Stimulated activated CD8-positive, alpha-beta memory T cell treated with anti-CD3 and anti-CD28 coated beads, Interleukin-15, amount 100 ng/mL, for 4 hours (primary cell): ENCODE measurements at places on chromosomes 6 and 20.

DNA sequence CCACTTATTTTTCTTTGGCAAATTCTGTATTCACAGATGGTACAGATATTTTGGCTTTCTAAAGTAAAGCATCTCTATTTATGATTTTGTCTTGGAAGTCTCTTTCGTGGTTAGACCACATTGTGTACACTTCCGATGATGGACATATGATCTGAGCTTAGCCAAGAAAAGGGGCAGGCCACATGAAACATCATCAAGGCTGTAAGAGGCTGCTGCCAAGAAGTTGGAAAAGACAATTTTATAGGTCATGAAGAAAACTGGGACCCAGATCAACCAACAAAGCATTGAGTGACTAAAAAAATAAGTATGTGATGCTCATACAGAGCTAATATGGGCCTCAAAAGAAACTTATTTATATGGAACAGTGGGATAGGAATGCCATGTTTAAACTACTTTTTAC, 266.4 kb downstream of the HAO1 start:
- no peak for DNase-seq

- no peak for DNase-seq
Measured at GRCh38 chr20:51388227-51388626, 154.3 kb downstream of the NFATC2 start.

DNA sequence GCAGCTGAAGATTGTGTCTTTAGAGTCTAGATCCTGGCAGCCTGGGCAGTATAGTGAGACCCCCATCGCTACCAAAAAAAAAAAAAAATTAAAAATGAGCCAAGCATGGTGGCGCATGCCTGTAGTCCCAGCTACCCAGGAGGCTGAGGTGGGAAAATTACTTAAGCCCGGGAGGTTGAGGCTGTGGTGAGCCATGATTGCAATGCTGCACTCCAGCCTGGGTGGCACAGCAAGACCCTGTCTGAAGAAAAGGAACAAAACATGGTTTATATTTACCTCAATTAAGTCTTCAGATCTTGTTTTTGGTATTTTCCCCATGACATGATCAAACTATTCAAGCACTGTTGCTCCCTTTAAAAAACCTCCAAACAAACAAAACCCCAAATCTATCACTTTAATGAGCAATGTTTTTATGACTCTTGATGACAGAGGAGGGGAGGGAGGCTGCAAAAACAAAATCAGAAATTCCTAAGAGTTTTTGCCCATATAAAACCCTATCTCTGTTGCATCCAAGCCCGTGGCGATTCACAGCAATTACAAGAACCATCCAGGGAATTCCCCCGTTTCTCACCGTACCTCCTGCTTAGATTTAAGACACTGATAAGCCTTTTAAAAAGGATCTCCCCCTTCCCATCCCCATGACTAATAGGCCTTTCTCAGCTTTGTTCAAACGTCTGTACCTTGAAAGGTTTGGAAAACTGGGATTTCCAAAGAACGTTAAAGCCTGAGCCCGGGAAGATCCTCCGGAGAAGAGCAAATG, 259.9 kb downstream of the BMP7 start:
- DNase-seq = no peak

DNA sequence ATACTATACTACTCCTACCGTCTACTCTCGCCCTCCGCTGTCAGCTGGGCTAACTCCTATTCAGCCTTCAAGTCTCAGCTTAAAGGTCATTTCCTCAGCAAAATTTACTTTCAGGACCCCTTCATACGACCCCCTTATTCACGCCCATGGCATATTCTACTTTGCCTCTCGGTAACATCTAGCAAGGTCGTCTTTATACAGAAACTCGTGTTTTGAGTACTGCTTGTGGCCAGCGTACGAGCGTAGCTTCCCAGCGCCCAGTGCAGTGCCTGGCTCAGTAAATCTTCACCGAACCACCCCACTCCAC, 546 bp downstream of the CRNKL1 start:
- no peak for DNase-seq

- no peak for DNase-seq
Measured at GRCh38 chr6:124684621-124685020, 277.6 kb upstream of the RNF217 start.

GRCh38 chr6:146679386-146679785, 80.6 kb downstream of the ADGB start:
- DNase-seq = no peak

GRCh38 chr6:72422171-72422570, 199.7 kb upstream of the KCNQ5 start:
- DNase-seq = no peak

- no peak for DNase-seq
Measured at GRCh38 chr20:48467622-48468021, 360.2 kb downstream of the PREX1 start.

- DNase-seq = no peak
Measured at GRCh38 chr6:87395431-87395830, 12.3 kb upstream of the CFAP206 start.

- DNase-seq = no peak
Measured at GRCh38 chr6:89087881-89088280, 7.3 kb downstream of the PNRC1 start.

- no peak for DNase-seq
Measured at GRCh38 chr6:38407192-38407591, 232.5 kb downstream of the BTBD9 start.

DNA sequence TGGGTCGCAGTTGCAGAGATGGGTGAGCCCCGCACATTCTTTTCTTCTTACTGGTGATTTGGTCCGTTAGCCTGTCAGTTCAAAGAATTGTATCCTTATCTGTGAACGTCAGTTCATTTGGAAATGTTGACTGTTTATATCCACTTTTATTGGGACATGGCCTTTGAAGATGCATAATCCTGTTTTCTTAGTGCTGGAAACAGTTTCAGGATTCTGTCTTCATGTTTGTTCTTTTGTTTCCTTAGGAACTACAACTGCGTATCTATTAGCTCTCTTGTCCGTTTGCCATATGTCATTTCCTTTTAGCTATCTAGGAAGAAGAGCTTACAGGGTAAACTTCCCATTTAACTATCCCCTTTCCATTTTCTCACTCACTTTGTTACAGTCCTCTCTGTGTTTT, 35.0 kb upstream of the TULP1 start:
- no peak for DNase-seq

DNA sequence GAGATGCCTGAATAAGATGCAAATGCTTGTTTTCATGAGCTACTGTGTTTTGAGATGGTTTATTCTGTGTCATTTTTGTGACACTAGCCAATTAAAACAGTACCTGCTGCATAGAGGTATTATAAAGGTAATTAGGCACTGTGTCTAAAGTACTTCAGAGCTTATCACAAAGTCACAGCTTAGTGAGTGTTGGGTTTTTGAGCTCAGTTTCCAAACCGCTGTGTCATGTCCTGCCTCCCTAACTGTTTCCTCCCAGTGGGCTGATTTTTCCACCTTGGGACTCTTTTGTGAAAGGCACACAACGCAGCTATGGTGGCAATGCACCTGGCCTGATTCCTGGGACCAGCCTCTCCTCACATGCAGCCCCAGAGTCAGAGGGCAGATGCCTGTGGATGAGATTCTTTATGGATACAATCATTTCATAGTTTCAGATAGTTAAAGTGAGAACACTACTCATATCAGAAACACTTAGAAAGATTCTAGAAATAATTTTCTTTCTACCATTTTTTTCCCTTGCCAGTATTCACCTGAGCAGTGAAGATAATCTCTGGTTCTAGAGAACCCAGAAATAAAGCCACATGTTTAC, 41.3 kb upstream of the TAGAP start:
- no peak for DNase-seq

GRCh38 chr6:37059344-37060194, 54.1 kb downstream of the FGD2 start:
- DNase-seq = no peak

GRCh38 chr6:25277857-25278256, 1.3 kb upstream of the CARMIL1 start:
- no peak for DNase-seq

DNA sequence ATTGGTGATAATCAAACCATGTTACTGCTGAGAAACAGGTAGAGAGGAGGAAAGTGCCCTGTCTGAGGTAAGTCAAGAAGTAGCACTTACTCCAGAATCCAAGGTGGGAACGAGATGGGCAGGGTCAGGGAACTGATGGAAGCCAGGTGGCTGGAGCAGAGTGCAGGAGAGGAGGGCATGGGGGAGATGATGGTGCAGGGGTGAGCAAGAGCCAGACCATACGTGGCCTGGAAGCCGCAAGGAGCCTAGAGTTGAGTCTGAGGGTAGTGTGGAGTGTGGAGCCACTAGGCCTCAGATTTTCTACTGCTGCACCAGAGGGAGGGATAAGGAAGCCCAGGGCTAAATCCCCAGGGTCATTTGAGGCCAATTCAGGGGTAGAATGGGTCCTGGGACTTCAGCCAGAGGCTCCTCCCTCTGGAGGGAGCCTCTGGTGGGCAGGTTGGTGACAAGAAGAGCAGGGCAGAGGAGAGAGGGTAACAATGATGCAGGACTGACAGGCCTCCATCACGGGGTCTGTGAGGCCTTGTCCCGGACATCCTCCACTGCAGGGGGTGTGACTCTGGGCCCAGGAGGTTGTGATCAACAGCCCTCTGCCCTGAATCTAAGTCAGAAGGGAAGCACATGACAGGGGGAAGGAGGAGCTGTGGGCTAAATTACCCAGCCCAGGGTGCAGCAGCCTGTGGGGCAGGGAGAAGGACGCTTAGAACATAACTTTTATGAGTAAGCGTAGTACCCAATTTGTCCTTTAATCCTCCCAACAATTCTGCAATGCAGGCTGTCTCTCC, 28.7 kb downstream of the COX4I2 start:
- DNase-seq = peak; percentile 30

GRCh38 chr6:37867756-37868446, 48.4 kb downstream of the ZFAND3 start:
- no peak for DNase-seq

DNA sequence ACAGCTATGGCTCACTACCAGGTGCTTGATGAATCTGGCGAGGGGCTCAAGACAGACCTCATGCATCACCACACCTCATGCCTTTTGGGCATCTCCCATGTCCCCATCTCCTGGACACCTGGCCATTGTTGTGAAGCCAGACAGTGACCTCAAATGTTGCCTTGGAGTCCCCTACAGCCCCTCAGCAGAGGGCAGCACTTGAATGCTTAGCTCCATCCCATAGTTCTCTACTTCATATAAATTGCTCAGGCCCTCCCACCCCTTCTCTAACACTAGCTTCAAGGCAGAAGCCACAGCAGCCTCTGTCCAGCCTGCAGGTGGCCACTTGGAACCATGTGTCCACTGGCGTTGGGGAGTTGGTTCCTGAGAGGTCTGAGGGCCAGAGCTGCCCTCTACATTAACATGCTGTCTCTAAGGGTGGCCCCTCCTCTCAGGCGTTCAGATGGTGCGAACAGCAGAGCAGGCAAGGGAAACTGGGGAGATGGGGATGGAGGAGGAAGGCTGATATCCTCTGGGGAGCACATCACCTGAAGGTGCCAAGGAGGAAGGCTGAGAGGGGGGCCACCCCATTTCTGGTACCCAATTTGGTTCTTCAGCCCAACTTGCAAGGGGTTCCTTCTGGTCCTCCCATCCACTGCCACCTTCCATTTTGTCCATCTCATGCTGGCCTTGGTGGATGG, 31.3 kb downstream of the MOCS1 start:
- DNase-seq = no peak

DNA sequence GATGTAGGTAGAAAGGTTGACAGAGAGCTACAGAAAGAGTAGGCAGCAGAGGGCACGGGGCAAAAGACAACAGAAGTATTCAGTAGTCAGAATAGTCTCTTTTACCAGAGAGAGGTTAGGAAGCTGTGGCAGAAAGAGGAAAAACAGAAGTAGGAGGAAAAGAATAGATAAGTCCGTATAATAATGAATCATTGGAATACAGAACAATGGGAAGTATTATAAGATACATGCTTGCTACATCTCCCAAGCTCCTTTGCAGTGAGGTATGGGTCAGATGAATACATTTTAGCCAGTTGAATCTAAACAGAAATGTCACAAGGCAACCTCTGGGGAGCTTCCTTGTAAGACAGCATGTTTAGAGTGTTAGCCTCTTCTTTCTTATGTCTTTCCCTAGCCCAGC, 570.5 kb upstream of the CITED2 start:
- no peak for DNase-seq

- no peak for DNase-seq
Measured at GRCh38 chr6:35589904-35590303, 77.2 kb upstream of the TULP1 start.

DNA sequence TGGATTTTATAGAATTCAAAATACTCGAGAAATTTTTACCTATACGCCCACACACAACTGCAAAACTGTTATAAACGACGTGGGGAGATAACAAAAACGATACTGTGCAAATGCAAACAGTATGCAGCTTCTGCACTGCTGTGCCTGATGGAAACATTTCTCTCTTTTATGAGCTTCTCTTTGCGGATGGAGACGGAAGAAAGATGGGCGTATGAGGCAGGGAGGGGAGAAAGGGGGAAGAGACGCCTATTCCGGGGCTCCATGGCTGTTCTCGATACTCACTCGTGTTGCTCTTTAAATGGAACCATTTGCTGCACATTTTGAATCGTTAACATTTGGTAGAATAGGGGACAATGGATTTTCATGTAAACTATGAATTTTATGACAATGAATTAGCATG, 69.1 kb upstream of the EXOC2 start:
- no peak for DNase-seq

DNA sequence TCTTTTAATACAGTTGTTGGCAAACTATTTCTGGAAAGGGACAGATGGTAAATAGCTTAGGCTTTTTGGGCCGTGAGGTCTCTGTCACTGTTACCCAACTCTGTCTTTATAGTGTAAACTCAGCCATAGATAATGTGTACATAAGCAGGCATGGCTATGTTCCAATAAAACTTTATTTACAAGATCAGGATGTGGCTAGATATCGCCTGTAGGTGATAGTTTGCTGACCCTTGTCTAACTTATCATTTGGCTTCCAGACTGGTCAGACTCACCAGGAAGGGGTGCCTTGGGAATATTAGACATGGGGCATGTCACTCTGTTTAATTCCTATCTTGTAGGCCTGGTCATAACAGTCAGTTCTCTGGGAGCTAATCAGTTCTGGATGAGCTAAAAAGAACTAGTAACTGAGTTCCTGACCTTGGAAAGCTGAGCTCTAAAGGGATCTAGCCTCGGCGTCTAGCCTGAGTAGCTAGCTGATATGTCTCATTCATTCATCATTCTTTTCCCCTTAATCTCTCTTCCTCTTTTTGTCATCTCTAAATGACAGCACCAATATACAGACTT, 163.6 kb downstream of the SLC16A10 start:
- no peak for DNase-seq

DNA sequence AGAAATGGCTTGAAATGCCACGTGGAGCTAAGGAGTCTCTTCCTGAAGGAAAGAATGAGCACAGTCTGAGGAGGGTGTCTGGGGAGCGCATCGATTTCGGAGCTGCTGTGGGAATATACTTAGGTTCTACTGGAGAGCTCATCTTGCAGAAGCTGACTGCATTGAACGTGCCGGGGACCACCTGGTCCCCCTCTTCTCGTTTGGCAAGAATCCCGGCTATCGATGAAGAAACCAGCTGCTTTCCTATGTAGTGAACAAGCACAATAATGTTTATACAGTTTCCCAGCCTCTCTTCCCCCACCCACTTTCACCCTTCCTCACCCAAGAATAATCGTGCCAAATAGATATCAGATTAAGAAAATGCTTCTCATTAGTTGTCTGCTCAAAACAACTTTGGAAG, 242.5 kb downstream of the PACRG start:
- DNase-seq = no peak

- DNase-seq = no peak
Measured at GRCh38 chr6:130409418-130410100, 43.7 kb downstream of the TMEM200A start.

GRCh38 chr6:167663316-167663715, 163.4 kb upstream of the AFDN start:
- DNase-seq = no peak
